ENCODE measurements at places on chromosomes 11 and 22.

- peak; percentile 83 for DNase-seq
Observed at GRCh38 chr11:11842421-11843008, 743 bp downstream of the USP47 start.

GRCh38 chr11:70873736-70874412 is 378.5 kb downstream of the SHANK2 start:
- DNase-seq: no peak

DNA sequence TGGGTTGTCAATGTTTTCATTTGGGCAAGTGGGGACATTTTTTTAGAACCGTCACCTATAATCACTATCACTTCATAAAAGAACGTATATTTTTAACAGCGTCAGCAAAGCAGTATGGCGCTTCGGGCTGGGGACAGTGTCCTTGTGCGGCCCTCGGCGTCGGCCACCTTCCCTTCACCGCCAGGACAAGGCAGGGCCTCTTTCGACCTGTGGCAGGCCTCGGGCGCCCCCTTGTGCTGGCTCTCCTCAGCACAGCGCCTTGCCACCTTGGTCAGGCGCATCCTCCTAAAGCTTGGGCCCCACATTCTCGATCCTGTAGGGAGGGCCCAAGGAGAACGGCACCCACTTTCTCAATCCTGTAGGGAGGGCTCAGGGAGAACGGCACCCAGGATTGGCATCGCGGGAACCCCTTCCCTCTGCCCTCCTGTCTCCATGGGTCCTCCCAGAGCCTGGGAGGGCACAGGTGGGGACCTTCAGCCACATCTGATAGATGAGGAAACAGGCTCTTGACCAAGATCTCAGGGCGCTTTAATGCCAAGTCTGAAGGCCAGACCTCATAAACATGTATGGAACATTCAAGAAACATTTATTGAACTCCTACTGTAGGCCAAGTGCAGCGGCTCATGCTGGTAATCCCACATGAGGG is 11.5 kb upstream of the FADD start:
- peak; percentile 25 for DNase-seq

DNA sequence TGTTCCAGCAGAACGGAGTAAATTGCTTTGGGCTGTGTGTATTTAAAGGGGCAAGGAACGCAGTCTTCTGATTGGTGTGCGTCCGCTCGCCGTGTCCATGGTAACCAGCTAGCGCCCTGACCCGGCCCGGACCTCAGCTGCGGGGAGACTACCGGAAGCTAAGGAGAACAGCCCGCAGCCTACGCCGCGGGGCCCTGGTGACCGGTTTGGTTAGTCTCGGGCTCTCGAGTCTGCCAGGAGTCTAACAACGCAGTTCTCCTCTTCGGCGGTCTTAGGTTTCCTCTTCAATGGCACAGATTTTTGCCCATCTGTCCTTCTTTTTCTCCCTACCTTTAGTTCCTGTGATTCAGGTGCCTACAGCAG is 3.5 kb upstream of the OR56A3 start:
- DNase-seq: no peak

DNA sequence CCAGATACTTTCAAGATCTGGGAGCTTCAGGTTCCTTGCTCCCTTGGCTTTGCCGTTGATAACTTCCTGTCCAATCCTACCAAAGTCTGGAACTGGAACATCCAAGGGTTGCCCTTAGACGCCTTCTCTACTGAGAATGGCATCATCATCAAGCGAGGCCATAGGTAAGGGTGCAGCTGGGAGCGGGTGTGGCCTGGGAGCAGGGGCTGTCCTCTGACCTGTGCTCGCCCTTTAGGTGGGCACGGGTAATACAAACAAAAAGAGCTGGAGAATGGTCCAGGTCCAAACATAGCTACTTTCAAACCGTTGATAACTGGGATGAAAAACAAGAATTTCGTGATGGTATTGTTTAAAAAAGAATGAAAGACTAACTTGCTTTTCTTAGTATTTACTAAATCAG is 25.0 kb downstream of the CASP12 start:
- no peak for DNase-seq

DNA sequence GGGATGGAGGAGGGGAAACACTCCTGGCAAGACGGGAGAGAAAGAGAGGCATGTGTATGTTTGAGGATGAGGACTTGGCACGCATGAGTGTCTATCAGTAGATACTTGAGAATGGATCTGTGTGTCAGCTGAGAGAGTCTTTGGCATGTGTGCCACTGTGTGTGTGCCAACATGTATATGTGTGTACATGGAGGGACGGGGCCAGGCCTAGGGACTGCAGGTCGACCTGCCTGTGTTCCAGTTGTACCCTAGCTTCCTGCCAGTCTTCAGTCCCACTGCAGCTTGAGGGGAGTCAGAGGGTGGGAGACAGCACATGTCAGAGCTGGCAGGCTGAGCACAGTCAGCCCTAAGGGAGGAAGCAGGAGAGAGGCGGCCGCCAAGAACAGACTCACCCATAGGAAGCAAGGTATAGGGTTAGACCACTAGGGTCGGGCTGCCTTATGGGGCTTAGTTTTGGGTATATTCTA is 5.6 kb downstream of the CLCF1 start:
- DNase-seq: no peak

DNA sequence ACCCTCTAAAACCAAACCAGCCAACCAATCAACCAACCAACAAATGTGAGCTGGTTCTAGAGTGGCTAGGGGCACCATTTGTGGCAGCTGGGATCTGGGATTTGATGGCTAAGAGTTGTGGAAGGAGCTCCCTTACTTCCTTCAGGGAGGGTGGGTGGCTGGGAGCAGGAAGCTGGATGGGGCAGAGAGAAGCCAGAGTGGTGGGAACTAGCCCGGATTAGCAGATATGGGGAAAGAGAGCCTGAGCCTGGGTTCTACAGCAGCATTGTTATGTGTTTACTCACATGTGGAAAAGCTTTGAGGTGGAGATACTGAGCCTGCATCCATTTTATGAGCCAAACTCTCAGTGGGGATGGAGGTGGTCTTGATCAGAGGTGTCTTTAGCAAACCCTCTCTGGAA is 30.9 kb upstream of the THY1 start:
- DNase-seq: no peak

GRCh38 chr22:26632422-26633155 is 10.8 kb downstream of the CRYBA4 start:
- no peak for DNase-seq

DNA sequence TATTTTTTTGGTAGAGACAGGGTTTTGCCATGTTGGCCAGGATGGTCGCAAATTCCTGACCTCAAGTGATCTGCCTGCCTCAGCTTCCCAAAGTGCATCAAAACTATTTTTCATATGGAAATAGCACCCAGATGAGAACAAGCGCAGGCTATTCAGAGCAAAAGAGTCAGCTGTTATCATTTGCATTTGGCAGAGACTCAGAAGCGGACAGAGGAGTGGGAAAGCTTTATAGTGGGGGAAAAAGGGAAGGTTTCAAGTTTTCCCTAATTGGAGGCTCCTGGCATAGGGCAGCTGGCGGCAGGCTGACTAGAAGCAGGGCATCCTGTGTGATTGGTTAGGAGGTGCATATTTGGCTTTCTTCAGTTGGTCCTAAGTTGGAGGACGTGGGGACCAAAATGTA is 20.2 kb downstream of the ATG13 start:
- DNase-seq: no peak

DNA sequence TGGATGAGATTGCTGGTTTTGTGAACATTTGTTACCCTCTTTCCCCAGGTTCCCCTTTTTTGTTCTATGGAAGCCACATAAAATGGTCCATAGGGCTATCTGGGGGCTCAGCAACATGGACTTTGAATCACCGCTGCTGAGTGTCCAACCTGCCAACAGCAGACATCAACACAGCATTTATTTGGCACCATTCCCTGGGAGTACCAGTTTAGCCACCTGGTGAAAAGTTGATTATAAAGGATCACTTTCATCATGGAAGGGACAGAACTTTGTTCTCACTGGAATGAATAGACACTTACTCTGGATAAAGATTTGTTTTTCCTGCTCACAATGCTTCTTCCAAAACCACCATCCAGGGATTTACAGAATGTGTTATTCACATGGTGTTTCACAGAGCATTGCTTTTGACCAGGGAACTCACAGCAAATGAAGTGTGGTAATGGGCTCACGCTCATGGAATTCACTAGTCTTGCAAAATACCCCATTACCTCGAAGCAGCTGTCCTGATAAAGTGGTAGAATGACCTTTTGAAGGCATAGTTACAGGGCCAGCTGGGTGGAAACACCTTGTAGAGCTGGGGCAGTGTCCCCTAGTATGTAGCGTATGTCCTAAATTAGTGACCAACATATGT is 43.9 kb downstream of the ADM start:
- no peak for DNase-seq

DNA sequence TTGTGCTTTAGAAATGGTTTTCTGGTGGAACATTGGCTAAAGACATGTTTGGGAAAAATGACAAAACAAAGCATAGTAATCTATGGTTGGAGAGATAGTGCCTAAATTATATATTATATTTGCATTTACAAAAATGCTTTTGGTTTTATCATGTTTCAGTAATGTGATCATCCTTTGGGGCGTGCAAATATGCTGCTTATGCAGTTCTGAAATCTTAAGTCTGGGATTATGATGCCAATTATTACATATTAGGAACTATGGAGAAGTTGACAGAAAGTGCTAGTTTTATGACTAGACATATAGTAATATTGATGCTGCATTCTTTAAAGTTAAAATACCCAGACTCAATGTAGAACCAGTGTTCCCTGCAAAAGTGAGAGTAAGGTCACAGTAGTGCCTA is 655.0 kb downstream of the METTL15 start:
- no peak for DNase-seq

DNA sequence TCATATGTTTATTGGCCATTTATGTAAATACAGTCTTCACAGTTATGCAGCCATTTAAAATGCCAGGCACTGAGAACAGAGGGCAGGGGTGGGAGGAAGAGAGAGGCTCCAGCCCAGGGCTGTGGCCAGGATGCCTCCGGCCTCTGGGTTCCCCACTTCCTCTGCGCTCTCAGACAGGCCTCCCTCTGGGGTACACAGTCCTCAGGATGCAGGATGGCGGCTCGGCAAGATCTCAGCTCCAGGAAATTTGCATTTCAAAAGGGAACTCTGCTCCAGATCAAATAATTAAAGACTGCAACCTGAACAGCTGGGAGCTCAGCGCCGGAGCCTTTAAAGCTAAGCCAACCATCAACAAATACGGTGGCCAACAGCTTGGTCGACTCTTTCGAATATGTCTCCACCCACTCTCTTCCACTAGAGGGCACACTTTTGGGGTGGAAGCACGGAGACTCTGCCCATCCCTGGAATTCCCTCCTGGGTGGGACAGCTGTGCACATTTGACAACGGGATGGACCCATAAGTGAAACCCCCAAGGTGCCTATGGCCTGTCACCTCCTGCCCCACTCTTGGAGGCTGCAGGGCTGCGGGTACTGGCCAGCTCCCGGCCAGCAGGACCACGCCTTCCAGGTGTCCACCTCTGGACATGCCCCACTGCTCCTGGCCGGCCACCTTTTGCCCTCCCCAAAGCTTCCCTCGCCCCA is 1044.7 kb downstream of the BRD1 start:
- no peak for DNase-seq

- no peak for DNase-seq
Observed at GRCh38 chr11:70489276-70489675, 90.9 kb downstream of the CTTN start.

DNA sequence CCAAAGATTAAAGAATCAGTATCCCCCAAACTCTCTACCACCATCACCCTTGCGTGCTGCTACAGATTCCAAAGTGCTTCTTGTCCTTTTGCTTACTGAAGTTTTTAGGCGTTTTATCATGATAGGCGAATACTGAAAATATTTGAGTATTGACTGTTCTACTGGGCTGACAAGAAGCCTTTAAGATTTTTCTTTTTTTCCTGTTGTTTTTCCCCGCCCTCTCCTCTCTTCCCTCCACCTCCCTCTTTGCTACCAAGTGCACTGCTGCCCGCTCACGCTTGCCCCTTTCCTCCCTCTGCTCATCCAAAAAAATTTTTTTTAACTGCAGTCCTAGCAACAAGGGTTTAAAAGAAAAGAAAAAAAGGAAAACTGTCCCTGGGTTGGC is 679 bp downstream of the SPCS2 start:
- DNase-seq: no peak

DNA sequence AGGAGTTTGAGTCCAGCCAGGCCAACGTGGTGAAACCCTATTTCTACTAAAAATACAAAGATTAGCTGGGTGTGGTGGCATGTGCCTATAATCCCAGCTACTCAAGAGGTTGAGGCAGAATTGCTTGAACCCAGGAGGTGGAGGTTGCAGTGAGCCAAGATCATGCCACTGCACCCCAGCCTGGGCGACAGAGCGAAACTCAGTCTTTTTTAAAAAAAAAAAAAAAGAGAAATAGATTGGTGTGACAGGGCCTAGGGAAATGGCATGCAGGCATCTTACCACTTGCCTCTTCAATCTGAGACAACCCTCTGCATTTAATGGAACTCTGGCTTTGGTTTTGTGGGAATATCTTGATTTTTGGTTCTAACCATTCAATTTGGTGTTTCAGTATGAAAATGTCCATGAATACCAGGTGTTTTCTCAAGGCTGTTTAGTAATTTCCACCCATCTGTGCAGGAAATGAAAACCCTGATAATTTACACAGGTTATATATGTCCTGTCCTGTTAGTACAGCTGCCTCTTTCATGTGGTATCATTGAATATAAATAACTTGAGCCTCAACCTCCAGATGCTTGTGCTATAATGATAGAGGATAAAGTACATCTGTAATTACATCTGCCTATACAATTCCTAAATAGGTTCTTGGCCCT is 8.4 kb downstream of the XBP1 start:
- DNase-seq: no peak

GRCh38 chr22:44088976-44089570 is 65.0 kb downstream of the PARVB start:
- no peak for DNase-seq

- DNase-seq: peak; percentile 34
Observed at GRCh38 chr22:27761000-27761399, 40.6 kb downstream of the MN1 start.

DNA sequence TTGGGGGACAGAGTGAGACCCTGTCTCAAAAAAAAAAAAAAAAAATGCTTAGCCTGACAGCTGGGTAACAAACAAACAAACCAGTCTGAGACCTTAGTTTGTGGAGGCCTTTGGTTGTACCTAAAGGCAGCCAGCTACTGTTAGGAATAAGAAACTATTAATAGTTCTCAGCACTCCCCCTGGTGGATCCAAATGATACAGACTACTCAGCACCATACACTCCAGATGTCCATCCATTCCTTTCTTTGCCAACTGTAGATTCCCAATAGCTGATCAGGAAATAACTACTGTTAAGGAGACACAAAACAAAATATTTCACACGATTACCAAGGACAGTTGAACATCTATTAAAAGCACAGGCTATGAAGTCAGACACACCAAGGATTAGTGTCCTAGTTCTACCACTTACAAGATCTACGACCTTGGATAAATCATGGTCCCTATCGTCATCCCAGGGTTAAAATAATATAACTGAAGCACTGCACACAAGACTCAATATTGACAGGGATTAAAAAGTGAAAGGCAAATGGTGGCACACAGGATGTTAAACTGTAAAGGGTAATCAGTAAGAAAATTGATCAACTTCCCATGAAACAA is 17.2 kb downstream of the CLDN25 start:
- DNase-seq: peak; percentile 9

GRCh38 chr11:71940561-71941219 is 11.8 kb downstream of the RNF121 start:
- no peak for DNase-seq

Data from inflammatory macrophage treated with lipopolysaccharide for 1 hour (primary cell).